ENCODE measurements at places on chromosomes 5 and 9.

DNA sequence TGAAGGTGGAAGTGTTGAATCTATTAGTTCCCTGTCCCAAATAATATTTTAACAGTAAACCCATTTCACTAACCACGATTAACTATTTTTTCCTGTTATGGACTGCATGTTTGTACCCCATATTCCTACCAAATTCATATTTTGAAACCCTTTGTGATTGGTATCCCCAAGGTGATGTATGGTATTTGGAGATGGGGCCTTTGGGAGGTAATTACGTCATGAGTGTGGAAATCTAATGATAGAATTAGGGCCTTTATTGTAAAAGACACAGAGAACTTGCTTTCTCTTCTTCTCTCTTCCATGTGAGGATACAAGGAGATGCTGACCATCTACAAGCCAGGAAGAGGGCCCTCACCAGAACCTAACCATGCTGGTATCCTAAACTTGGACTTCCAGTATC, 744.7 kb downstream of the DTWD2 start:
- DNase-seq: no peak

GRCh38 chr5:143892908-143893307, 80.9 kb downstream of the HMHB1 start:
- DNase-seq: no peak

DNA sequence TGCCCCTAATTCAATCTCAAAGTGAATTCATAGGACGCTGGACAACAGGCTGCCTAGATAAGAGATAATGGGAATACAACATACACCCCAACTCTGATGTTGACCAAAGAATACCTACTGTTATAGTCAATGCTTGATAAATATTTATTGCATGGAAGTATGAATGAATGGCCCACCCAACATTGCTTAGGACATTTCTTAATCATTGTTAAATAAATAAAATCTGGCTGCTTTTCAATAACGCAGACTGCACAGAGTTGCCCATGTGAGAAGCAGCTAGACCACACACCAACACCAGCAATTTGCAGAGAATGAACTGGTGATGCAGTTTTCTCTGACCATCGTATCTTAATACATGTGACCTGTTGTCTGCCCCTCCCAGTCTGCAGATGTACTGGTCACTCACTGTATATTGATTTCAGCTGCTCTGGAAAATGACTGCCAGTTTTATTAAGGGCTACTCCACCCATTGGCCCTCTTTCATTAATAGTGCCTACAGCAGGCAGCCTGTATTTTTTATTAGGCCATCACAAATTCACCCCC, 236.2 kb upstream of the WWC1 start:
- no peak for DNase-seq

DNA sequence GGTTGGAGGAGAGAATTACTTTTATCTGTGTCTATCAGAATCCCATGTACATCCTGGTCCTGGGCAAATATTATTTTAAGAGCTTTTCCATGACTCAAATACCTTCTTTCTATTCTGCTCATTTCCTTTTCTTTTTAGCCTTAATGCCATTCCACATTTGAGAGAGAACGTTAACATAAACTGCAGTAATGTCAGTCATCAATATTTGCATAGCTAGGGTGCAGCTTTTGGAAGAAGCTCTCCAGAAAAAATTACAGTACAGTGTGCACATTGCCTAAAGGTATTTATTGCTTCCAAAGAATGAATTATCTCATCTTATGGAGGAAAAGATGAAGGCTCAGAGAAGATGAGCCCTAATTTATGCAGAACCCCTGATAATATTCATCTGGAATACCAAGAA, 58.3 kb downstream of the INSYN2B start:
- no peak for DNase-seq

DNA sequence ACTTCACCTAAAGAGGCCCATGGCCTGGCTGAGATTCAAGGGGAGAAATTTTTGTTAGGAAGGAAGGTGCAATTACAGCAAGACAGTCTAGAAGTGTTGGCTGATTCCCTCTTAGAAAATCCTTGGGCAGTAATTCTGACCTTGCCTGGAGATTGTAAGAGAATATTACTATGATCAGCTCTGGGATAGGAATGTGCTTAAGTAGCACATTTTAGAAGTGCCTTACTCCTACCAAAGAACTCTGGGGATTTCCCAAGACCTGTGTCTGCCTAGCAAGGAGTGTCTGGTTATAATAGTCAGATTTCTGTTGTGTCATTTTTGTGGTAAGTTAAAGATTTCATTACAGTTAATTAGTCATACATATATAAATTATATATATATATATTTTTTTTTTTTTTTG, 52.3 kb downstream of the NLN start:
- no peak for DNase-seq

DNA sequence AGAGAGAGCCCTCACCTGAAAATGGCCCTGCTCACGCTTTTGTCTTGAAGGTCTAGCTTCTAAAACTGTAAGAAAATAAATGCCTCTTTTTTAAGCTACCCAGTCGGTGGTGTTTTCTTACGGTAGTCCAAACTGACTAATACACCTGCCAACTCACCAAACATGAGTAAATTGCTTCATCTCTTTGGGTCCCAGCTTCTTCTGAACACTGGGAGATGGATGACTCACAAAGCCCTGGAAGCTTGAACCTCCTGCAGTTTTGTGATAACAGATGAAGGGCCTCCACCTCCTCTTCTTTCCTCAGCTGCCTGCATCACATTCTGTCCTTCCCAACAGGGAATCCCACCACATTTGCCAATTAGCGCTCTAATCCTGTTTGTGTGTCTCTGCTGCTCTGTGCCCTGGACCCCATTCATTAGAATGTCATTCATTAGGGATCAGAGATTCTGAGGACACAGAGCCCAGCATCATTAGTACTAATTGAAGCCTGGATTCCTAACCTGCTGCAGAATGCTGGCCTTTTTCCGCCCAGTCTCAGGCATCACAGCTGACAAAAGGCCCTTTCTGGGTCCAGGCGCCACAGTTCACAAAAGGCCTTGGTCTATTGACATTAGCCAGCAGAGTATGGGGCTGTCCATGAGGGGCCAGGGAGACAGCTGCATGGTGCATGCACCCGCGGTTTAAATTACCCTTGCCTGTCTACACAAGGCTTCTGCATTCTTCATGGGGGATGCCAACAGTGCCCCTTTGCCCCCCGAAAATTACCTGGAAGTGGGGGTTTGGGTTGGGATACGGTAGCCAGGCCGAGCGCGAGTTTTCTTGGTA, 349.3 kb downstream of the SEMA5A start:
- DNase-seq: no peak
